ENCODE measurements at places on chromosomes 13 and 19.

- DNase-seq: no peak
These were observed 456.0 kb downstream of the PCDH17 start for GRCh38 chr13:58087566-58087965.

DNA sequence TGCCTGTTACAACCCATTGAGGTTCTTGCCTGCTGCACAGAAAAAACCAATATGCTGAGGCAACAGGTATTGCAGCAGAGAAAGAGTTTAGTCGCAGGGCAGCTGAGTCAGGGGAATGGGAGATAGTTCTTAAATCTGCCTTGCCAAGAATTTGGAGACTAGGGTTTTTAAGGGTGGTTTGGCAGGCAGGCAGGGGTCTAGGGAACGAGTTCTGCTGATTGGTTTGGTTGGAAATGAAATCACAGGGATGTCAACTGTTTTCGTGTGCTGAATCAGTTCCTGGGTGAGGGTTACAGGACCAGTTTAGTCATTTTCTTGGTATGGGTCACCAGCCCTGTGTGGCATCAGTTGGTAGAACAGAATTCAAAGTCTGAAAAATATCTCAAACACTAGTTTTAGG, 36.6 kb downstream of the PDS5B start:
- no peak for DNase-seq

DNA sequence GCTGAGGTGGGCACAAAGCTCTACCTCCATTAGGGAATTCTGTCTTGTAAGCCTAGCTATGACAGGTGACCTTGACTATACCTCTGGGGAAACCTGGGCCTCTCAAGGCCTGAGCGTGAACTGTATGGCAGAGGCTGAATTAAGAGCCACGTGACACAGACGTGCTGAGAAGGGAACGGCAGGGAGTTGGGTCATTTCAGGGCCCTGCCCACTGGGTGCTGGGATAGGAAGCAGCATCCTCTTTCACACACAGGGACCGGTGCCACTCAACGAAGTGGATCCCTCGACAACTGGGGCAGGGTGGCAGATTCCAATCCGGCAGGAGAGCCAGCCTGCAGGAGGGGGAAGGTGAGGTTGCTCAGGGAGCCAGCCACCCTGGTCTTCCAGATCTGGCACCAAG, 9.2 kb downstream of the ASF1B start:
- DNase-seq: no peak

GRCh38 chr13:42043676-42044075, 4.8 kb upstream of the DGKH start:
- no peak for DNase-seq

- no peak for DNase-seq
These were observed 34.1 kb downstream of the SUGP2 start for GRCh38 chr19:18999016-18999758.

- no peak for DNase-seq
These were observed 204.4 kb downstream of the COG6 start for GRCh38 chr13:39859898-39860297.

DNA sequence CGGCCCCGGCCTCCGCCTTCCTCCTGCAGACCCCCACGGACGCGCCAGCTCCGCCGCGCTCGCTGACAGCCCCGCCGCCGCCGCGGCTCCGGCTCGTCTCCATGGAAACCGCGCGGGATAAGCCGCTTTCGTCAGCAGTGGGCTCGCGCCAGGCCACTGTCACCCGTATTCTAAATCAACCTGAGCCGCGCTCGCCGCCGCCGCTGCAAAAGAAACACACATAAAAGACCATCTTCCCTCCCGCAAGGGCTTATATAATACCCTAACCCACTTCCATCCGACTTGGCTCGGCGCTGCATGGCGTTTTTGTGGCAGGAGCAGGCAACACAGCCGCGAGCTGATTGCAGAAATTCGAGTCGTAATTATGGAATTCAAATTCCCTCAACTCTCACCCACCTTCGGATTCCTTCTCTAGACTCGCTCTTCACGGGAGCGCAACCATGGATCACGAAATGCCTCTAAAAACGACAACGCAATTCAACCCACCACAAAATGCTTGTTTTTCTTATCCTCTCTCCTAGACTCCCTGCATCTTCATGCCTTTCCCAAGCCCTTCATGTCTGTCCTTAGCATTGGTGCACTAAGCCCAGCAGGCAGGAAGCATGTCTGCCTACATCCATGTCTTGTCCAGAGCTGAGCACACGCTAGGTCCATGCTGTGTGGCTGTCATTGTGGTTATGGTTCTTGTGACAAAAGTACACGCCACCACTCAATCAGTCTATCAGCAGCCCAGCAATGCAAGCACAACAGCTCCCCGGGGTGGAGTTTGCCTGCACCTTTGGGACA, at the start of gene AMER2:
AMER2 (minus strand) TSS at position 772 of the 786 bp plus-strand sequence; CDS start at position 103, 669 bp downstream.
- no peak for DNase-seq

- no peak for DNase-seq
These were observed 16.0 kb downstream of the ILF3 start for GRCh38 chr19:10670182-10670581.

DNA sequence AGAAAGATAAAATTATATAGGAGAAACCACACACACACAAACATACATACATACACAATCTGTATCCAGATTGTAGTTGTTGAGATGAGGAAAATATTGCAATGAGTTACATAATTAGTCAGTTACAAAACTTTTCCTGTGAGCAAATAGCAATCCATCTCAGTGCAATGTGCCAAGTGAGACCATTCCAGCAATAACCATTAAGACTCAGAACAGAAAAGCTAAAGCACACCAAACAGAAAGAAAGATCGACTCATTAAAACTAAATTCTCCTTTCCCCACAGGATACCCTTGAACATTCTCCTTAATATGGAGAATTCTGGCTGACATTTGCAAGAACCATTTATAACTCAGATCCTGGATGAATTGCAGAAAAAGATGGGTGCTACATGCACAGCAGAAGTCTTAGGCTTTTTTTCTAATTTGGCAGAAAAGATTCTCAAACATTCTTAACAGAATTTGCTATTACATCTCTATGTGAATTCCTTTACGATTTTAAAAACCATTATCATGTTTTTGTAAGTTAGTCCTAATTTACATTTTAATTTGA, 1341.2 kb upstream of the SPRY2 start:
- no peak for DNase-seq

- no peak for DNase-seq
These were observed 31.7 kb downstream of the DNAJC15 start for GRCh38 chr13:43054803-43055802.

DNA sequence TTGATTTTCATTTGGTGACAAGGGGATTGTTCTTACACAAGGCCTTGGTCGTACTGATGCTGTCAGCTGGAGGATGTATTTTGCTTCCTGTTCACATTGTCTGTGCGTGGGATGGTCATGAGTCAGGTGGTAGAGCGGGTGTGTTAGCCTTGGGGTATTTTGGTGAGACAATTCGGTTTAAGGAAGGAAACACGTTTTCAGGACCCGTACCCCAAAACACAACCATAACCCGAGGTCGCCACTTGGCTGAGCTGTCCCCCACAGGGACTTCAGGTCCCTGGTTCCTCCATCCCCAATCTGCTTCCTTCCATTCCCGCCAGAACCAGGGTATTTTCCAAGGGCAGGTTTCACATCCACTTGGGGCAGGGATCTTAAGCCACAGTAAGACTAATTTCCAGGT, 15.0 kb downstream of the MYO9B start:
- no peak for DNase-seq

DNA sequence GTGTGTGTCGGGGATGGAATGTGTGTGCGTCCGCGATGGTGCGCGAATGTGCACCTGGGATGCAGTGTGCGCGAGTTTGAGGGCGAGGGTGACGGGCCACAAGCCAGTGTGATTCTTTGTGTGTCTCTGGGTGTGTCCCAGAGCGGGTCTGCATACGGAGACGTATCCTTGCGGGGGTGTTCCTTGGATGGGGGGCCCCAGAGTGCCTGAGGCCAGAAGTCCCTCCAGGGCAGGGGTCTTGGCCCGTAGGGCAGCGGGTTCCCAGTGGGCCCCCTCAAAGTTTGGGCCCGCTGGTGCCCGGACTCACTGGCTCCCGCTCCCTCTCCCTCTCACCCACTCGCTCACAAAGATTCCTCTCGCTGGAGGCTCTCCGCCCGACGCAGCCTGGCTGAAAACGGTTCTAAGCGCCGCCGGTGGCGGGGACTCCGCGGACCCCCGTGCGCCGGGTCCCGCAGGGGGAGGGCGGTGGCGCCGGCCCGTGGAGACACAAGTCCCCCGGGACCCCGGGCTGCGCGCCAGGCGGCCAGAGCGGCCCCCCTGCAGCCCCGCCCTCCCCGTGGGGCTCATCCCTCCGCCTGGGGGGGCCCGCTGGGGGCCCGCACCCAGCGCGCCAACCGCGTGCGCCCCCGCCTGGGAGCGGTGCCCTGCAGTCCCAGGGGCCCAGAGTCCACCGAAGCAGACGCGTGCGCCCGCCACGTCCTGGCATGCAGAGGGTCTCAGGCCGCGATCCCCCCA, 886 bp downstream of the CRLF1 start:
- no peak for DNase-seq

Data from LNCaP clone FGC (cell line).